ENCODE measurements at places on chromosomes 4 and X.

- H3K27me3 ChIP-seq = no peaks in the 10 kb centered on the region
- no peak for DNase-seq
- no peak overlapping the region for H3K4me3 ChIP-seq
- H3K27ac ChIP-seq = no peak overlapping the region
- no peaks in the 10 kb centered on the region for H3K36me3 ChIP-seq
These were observed 46.0 kb downstream of the LNX1 start for GRCh38 chr4:53545273-53545672.

- peaks cover 11% of the 10 kb centered on the region for H3K36me3 ChIP-seq
- no peak overlapping the region for H3K27ac ChIP-seq
- no peaks in the 10 kb centered on the region for H3K27me3 ChIP-seq
- H3K4me3 ChIP-seq = no peak overlapping the region
- H3K4me1 ChIP-seq = peaks cover 16% of the 10 kb centered on the region
These were observed 28.7 kb downstream of the CC2D2A start for GRCh38 chr4:15498356-15498755.

DNA sequence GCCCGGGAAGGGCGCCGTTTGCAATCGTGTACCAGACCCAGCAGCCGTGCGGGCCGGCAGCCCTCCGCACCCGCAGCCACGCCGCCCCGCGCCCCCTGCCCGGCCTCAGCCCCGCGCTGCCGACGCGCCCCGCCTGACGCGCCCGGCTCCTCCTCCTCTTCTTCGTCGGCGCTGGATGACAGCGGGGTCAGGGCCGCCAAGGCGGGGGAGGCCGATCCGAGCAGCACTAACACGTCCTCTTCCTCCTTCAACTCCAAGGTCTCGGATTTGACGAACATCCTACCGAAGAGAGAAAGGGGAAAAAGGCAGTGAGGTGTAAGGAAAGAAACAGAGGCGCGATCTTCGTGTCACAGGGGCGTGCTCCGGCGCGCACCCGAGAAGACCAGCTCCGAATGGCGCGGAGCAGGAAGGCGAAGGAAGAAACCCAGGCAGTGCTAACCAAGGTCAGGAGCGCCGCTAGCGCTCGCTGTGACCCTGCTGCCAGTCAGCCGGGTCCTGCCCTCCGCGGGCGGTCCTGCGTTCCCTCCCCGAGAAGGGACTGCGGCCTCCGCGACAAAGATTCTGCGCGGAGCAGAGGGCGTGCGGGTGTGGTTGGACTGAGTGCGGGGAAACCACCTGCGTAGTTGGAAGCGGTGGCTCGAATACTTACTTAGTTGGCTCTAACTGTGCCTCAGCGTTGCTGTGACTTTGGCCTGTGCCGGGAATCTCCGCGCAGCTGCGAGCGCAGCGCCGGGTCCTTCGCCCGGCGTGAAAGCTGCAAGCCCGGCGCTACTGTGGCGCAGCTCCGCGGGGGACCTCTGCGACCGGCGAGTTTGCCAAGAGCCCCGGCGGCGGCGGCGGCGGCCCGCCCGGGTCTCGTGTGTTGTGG lies 548 bp downstream of the NEUROG2 start:
- peaks cover 84% of the 10 kb centered on the region for H3K27me3 ChIP-seq
- H3K4me1 ChIP-seq = peaks cover 34% of the 10 kb centered on the region
- peaks cover 3% of the 10 kb centered on the region for H3K36me3 ChIP-seq
- H3K27ac ChIP-seq = no peak overlapping the region
- DNase-seq = no peak

- H3K36me3 ChIP-seq = no peaks in the 10 kb centered on the region
- no peak overlapping the region for H3K4me3 ChIP-seq
- no peaks in the 10 kb centered on the region for H3K4me1 ChIP-seq
These were observed 13.5 kb upstream of the NKX1-1 start for GRCh38 chr4:1419708-1420107.

DNA sequence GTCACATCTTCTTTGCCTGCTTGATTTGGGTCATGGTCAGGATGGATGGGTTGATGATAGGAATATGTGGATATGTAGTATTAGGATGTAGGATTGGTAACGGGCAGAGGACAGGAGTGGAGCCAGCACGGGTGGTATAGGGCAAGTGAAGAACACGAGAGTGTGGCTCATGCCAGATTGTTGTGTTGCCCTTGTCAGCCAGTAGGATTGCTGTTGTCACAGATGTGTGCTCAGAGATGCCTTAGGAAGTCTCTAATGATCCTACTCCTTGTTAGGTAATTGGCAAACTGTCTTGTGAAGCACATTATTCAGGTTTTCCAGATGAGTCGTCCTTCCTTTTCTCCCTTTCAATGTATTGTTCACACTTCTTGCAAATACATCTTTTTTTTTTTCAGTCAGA lies 5.5 kb downstream of the ATP10D start:
- peaks cover 9% of the 10 kb centered on the region for H3K36me3 ChIP-seq
- DNase-seq = no peak
- no peak overlapping the region for H3K27ac ChIP-seq

GRCh38 chrX:66035667-66036066 lies 4.2 kb downstream of the VSIG4 start:
- H3K27me3 ChIP-seq = no peaks in the 10 kb centered on the region
- H3K36me3 ChIP-seq = no peaks in the 10 kb centered on the region
- H3K4me3 ChIP-seq = no peak overlapping the region
- no peak overlapping the region for H3K27ac ChIP-seq

GRCh38 chrX:15790769-15791290 lies 546 bp downstream of the ZRSR2 start:
- H3K36me3 ChIP-seq = peaks cover 2% of the 10 kb centered on the region
- peaks cover 5% of the 10 kb centered on the region for H3K4me1 ChIP-seq
- H3K4me3 ChIP-seq = no peak overlapping the region
- no peak overlapping the region for H3K27ac ChIP-seq
